Vagina (tissue), 2 donors: ENCODE measurements at places on chromosomes 5 and 9.

DNA sequence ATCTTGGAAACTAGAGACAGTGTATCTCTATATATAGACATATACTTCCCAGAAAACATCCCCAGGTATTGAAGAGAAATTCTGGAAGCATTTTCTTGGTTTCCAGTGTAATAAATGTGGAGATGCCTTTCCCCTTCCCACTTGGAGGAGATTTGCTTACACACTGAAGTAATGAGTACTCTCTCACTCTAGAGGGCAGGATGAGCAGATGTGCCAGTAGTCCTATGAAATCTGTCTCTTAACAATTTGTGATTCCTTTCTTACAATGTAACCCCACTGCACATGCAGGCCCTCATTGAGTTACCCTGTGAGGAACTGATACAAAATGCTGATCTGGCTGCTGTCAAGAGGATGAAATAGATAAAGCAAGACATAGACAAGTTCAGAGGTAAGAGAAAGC is 567.2 kb downstream of the SLCO4C1 start:
- no peak for DNase-seq
- no peaks in the 10 kb centered on the region for H3K27me3 ChIP-seq

DNA sequence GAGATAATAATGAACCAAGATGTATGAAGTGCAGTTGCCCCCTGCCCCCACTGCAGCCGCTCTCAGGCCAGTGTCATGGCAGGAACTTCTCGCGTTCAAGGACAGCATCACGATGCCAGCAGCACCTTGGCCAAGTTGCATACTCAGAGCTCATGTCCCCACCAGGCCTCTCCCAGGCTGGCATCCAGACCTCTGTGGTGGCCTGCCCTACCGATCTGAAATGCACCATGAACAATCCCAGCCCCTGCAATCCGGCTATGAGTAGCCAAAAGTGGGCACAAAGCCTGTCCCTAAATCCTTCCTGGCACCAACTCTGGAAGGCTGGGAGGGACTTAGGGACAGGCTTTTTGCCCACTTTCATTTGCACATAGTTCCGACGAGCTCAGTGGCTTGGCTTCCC is 140.9 kb downstream of the PAX5 start:
- no peaks in the 10 kb centered on the region for H3K4me1 ChIP-seq
- H3K36me3 ChIP-seq, result no peaks in the 10 kb centered on the region
- no peak for DNase-seq
- H3K4me3 ChIP-seq, result no peak overlapping the region

DNA sequence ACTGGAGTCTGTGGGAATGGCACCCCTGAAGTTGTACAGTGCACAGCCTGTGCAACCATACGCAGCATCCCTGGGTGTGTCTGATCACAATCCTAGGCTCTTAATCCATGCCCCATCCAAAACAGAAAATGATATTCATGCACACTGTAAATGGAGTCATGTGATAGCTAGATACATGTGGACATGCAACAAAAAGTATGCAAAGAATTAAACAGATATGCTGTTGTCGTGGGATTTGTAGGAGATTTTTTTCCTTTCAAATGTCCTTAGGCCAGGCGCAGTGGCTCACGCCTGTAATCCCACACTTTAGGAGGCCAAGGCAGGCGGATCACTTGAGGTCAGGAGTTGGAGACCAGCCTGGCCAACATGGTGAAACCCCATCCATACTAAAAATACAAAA is 36.1 kb downstream of the PRRX2 start:
- peak overlapping the region; percentile 86 for H3K27ac ChIP-seq
- no peak for DNase-seq
- no peak overlapping the region for H3K4me3 ChIP-seq

DNA sequence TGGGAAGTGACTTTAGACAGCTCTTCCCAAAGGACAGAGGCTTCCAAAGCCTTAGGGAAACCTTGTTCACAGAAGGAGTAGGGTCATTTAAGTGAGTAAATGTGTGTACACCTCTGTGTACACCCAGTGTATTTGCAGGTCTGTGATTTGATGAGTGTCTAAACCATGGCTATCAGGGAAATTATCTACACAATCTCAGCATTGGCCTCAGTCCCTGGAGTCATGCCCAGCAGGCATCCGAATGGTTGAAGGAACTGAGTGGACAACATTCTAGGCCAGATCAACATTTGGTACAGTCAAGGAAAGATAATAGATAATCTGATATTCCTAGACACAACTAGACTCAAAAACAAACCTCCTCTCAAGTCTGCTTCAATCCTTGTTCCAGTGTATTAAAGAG is 258.4 kb upstream of the DAPK1 start:
- DNase-seq, result peak; percentile 16
- H3K4me3 ChIP-seq, result no peak overlapping the region
- H3K27me3 ChIP-seq, result no peaks in the 10 kb centered on the region
- no peaks in the 10 kb centered on the region for H3K4me1 ChIP-seq
- H3K27ac ChIP-seq, result no peak overlapping the region

GRCh38 chr5:77400645-77401044 is 91.5 kb downstream of the WDR41 start:
- no peaks in the 10 kb centered on the region for H3K27me3 ChIP-seq
- no peaks in the 10 kb centered on the region for H3K4me1 ChIP-seq

- no peak overlapping the region for H3K27ac ChIP-seq
- H3K36me3 ChIP-seq, result peaks cover 40% of the 10 kb centered on the region
- no peak for DNase-seq
- peaks cover 57% of the 10 kb centered on the region for H3K4me1 ChIP-seq
- H3K4me3 ChIP-seq, result no peak overlapping the region
Measured at GRCh38 chr5:43551731-43552130, 5.1 kb downstream of the PAIP1 start.

- H3K4me3 ChIP-seq, result no peak overlapping the region
- no peaks in the 10 kb centered on the region for H3K27me3 ChIP-seq
- H3K27ac ChIP-seq, result no peak overlapping the region
- no peaks in the 10 kb centered on the region for H3K36me3 ChIP-seq
- DNase-seq, result no peak
- peaks cover 7% of the 10 kb centered on the region for H3K4me1 ChIP-seq
Measured at GRCh38 chr9:19057033-19057432, 7.8 kb downstream of the RRAGA start.

- H3K4me3 ChIP-seq, result no peak overlapping the region
- peak overlapping the region; percentile 90 for H3K27ac ChIP-seq
- DNase-seq, result no peak
- H3K36me3 ChIP-seq, result no peaks in the 10 kb centered on the region
Measured at GRCh38 chr5:72452515-72453245, 54.5 kb downstream of the ZNF366 start.

DNA sequence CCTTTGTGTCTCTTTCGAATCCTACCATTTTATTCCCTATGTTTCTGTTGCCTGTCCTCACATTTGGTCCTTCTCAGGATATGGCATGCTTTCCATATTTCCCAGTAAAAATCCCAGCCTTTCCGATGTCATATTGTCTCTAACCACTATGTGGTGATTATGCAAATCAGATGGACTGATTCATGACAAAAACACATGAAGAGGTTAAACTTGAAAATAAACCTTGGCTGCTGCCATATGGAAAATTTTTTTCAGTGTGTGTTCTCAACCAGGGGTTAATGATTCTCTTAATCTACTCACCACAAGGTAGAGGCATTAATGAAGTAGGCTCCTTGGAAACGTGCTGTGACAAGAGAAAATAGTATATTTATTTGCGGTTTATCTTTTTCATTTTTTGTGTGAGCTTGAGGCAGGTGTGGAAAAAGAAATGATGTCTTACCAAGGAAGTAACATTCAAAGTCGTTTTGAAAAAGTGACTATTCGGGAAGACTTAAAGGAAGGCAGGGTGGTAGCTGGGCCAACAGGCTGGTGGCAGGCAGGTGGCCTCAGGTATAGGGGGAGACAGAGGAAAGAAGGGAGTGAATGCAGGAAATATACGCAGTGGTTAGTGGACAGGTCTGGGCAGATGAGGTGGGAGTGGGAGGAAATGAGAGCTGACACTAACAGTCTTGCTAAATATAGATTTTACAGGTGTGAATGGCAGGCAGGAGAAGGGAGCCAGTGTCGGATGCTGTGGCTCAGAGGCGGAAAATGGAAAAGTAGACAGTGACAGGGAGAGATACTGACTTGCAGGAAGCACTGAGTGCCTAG is 46.2 kb downstream of the DMRT2 start:
- DNase-seq, result no peak
- H3K27me3 ChIP-seq, result no peaks in the 10 kb centered on the region
- H3K27ac ChIP-seq, result no peak overlapping the region
- H3K4me1 ChIP-seq, result no peaks in the 10 kb centered on the region

DNA sequence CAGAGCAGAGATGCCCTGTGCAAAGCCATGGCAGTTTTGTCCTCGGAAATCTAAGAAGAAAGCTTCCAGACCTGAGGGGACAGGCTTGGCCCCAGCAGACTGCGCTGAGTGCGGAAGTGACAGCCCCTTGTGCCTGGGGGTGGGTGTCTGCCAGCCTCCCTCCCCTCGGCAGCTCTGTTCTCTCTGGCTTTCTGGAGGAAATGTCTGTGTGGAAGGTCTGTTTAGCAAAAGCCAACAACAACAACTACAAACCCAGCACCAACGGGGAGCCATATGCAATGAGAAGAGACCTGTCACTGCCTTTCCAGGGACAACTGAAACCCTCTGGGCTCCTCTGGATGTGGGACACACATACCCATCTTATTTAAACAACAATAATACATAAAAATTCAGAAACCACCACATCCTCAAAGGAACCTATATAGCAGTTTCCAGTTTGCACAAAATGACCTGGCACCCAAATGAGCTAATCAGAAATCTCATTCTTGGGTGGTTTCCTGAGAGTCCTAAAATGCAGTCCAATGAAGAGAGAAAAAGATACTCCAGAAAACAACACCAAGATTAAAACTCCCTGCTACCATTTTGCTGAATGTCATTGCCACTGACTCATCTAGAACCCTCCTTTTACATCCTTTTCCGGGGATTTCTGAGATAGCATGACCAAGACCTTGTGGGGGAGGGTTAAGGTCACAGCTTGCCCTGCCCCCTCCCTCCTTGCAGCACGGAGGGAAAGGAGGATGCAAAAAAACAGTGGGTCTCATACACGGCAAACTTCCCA is 97.7 kb downstream of the AK8 start:
- H3K4me3 ChIP-seq, result no peak overlapping the region
- DNase-seq, result no peak
- no peak overlapping the region for H3K27ac ChIP-seq
- H3K4me1 ChIP-seq, result no peaks in the 10 kb centered on the region
- no peaks in the 10 kb centered on the region for H3K36me3 ChIP-seq

DNA sequence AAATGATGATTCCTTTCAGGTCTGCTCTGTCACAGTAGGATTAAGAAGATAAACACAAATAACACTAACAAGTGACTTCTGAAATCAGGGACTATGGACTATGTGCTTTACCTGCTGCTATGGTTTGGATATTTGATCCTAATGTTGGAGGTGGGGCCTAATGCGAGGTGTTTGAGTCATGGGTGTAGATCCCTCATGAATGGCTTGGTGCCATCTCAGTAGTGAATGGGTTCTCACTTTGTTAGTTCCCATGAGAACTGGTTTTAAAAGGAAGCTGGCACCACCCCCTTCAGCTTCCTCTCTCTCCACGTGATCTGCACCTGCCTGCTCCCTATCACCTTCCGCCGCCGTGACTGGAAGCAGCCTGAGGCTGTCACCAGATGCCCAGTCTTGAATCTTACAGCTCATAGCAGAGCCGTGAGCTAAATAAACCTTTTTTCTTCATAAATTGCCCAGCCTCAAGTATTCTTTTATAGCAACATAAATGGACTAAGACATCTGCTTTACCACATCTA is 3.3 kb downstream of the PPIC start:
- H3K4me1 ChIP-seq, result peaks cover 9% of the 10 kb centered on the region
- no peaks in the 10 kb centered on the region for H3K36me3 ChIP-seq
- H3K4me3 ChIP-seq, result no peak overlapping the region
- H3K27me3 ChIP-seq, result no peaks in the 10 kb centered on the region
- no peak for DNase-seq

GRCh38 chr5:76149636-76150035 is 66.5 kb downstream of the SV2C start:
- no peaks in the 10 kb centered on the region for H3K4me1 ChIP-seq
- H3K27ac ChIP-seq, result no peak overlapping the region
- no peak overlapping the region for H3K4me3 ChIP-seq
- H3K27me3 ChIP-seq, result no peaks in the 10 kb centered on the region

DNA sequence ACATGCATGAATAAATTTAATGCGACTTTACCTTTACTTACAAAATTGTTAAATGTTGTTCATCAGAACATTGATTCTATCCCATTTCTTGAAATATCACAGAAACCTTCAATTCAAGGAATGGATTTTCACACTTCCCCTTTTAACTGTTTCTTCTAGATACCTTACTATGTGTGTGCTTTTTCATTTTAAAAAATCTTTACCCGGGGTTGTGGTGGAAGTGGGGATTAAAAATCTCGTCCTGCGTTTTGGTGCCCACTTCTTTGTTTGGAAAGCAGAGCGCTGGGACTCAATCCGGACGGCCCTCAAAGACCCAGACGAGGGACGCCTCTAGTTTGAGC is 5.8 kb upstream of the MEF2C start:
- no peak for DNase-seq
- H3K27ac ChIP-seq, result peak overlapping the region; percentile 79
- no peaks in the 10 kb centered on the region for H3K36me3 ChIP-seq
- no peaks in the 10 kb centered on the region for H3K4me1 ChIP-seq
- peak overlapping the region; percentile 59 for H3K4me3 ChIP-seq

DNA sequence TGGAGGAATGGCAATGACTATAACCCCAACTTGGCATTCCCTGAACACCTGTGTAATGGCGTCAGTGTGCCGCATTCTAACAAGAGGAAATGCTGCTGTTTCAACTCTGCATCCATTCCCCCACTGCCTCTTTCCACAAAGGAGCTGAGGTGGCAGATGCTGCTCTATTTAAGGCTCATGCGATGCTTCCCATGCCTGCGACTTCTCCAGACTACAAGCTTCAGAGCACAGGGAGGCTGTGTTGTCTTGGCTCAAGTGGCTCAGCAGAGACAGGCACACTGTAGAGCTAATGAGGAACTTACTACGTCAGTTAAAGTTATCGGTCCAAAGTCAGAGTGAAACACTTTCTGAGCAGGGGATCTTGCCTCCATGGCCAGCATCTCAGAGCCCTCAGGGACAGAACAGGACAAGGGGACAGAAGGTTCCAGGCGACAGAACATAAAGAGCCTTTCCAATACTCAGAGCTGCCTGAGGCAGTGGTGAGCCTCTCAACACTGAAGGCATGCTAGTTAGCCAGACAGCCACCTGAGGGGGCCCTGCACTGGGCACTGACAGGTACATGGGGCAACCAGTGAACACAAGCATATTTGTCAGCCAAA is 21.8 kb downstream of the TNIP1 start:
- DNase-seq, result no peak
- peaks cover 40% of the 10 kb centered on the region for H3K4me1 ChIP-seq
- H3K27me3 ChIP-seq, result no peaks in the 10 kb centered on the region
- no peak overlapping the region for H3K4me3 ChIP-seq
- peaks cover 64% of the 10 kb centered on the region for H3K36me3 ChIP-seq
